ENCODE measurements at places on chromosomes 5 and 9.
A peak's percentile ranks its signal among the peaks of the same experiment; 100 is the strongest.

DNA sequence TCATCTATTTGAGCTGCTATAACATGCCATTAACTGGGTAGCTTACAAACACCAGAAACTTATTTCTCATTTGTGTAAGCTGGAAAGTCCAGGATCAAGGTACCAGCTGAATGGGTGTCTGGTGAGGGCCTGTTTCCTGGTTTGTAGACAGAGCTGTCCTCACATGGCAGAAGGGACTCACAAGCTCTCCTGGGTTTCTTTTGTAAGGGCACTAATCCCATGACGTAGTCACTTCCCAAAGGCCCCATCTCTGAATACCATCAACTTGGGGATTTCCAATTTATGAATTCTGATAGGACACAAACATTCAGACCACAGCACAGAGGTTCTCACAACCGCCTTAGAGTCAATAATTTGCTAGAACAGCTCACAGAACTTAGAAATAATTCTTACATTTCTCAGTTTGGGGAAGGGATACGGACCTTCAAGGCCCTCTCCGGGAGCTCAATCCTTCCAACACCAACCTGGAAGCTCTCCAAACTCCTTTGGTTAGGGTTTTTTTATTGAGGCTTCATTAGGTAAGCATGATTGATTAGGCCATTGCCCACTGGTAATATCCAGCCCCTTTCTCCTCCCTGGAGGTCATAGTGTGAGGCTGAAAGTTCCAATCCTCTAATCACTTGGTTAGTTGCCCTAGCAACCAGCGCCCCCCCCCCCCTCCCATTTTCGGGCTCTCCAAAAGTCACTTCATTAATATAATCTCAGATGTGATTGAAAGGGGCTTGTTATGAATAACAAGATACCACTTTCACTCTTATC is 7.6 kb upstream of the DNAJA1 start:
- no peak for DNase-seq

DNA sequence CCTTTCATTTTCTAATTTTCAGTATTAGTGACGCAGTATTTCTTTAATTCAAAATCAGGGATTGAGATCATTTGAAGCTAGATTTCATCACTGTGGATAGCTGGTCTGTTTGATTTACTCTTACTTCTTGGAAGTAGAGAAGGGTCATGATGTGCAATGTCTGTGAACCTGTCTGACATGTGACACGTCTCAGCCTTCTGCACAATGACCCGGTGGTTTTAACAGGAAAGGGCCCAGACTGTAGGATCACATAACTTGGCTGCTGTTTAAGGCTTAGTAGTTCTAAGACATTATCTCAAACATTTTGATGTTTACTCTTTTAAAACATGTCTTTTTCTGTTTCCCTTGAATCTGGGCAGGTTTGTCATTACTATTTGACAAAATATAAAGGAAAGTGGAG is 823.3 kb upstream of the NUDT12 start:
- DNase-seq: no peak

DNA sequence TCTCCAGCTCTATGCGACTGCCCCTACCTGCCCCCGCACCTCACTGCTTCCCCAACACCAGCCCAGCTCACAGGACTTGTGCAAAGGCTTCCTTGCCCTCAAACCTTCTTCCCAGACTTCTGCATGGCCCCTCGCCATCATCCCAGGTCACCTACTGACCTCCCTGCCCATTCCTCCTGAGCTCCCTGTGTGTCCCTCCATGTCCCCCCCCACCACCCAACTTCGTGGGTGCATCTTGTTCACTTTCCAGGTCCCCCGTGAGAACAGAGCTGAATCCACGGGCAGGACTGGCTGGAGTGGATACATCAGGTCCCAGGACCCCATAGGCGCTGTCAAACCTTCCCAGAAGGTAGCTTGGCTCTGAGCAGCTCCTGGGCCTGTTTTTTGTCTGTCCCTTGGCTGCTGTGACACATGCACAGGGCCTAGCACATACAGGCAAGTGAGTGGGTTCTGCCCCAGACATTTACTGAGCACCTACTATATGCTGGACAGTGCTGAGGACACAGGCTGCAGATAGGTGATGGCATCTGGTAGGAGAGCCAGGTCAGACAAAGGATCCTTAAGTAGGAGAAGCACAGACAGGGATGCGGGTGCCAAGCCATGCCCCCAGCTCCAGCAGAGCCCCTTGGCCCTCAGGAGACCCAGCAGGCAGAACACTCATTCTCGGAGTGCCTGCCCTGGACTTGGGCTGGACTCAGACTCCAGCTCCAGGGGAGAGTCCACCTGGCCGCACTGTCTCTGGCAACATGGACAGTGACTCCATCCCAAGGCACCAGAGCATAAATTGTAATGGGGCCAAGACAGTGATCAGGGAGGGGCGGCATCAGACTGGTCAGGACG is 15.0 kb downstream of the NINJ1 start:
- DNase-seq: no peak

- no peak for DNase-seq
These were observed 28.3 kb upstream of the UHRF2 start for GRCh38 chr9:6384732-6385131.

DNA sequence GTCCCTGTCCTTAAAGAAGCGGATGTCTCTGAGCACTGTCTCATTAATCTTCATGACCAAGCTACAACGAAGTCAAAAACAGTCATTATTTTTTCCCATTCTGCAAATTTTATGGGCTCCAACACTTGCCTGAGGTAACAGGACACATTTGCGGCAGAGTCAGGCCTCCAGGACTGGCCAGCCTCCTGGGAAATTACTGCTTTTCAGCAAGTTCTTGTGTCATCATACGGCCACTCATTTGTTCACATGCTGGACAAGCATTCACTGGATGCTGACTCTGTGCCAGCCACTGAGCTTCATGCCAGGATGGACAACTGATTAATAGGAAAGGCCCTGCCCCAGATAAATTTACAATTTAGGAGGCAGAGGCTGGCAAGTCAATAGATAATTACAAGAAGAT is 305.7 kb downstream of the ACTL7B start:
- DNase-seq: no peak

GRCh38 chr5:31404325-31404724 is 127.6 kb downstream of the DROSHA start:
- no peak for DNase-seq

- DNase-seq: peak; percentile 3
These were observed 363.9 kb upstream of the SEMA6A start for GRCh38 chr5:116938488-116938887.

DNA sequence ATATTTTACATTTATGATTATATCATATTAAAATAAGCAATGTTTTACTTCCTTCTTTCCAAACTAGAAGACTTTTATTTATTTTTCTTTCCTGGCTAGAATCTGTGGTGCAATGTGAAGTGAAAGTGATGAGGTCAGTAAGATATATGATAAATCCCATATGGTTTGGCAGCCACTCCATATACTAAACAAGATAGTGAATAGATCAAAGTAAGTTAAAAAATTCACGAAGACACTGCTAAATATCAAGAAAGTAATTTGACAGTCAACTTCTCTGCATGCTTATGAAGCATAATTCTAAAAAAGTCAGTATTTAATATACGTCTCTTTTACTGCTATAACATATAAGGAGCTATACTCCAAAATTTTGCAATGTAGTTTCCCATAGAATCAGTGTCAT is 972.8 kb downstream of the DTWD2 start:
- no peak for DNase-seq

GRCh38 chr5:1881098-1881572 is 1.6 kb downstream of the IRX4 start:
- no peak for DNase-seq

- DNase-seq: no peak
These were observed 133.9 kb upstream of the FBN2 start for GRCh38 chr5:128671943-128672342.

- DNase-seq: peak; percentile 45
These were observed 337.1 kb downstream of the GADD45G start for GRCh38 chr9:89941875-89942274.

- DNase-seq: no peak
These were observed 616.3 kb downstream of the EBF1 start for GRCh38 chr5:158483281-158483860.

DNA sequence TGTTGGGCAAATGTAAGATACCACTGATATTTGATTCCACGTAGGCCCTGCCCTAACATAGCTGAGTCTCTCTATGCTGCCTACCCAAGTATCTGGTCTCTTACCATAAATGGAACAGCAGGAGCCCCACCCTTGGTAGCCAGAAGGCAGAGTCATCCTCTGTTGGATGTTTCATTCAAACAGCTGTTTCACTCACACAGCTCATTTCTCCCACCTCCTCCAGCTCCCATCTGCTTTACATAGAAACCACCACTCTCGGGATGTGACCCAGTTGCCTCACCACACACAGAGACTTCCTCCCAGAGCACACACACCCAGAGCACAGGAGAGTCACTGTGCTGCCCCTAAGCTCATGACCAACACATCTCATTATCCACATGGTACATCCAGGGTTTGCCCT is 165.3 kb downstream of the TMEM167A start:
- no peak for DNase-seq

DNA sequence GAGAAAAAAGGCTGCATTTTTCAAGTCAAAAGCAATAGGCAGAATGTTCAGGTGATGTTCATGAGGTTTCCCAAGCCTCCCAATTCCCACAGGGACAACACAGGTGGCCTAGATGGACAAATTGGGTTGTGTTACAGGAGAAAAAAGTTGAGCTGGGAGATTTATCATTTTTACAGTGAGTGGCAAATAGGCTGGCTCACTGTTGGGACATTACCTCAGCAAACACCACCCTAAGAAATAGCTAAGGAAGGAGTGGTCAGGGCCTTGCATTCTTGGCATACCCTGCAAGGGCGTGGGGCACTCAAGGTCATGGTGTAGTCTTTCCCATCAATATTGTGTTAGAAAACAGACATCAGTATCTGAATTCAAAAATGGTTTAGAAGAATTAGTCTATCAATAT is 23.3 kb upstream of the CPLANE1 start:
- DNase-seq: no peak

DNA sequence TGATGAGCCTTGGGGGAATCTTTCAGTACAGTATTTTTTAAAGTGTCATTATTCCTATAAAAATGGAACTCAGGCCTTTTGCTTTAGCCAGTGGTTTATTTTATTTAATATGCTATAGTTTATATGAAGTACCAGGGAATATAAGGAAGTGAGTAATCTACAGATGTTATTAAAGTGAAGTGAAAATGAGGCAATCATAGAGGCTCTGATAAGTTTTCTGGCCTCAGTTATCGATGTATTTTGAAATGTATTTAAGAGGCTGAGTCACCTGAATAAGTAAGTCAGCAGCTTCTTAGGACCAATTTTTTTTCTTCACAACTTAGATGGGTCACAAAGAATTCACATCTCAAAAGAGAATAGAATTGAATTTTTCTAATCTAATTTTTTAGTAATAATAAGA is 829.0 kb downstream of the DNAH5 start:
- no peak for DNase-seq

DNA sequence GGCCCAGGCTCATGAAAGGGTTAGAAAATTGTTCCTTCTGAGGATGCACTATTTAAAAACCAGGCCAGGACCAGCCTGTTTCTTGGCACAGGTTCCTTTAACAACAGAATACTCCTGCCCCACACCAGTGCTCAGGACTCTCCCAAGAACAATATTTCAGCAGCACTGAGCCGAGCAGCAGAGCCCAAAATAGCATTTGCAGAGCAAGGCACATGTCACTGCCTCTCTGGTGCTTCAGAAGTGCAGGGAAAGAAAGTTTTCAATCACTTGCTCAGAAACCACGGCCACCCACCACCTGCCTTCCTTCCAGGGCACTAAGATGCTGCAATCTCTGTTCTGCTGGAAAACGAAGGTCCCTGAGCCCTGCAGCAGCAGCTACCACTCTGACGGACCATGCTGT is 77.6 kb downstream of the SIL1 start:
- no peak for DNase-seq

- DNase-seq: no peak
These were observed 38.3 kb downstream of the NEK6 start for GRCh38 chr9:124296094-124296493.

- DNase-seq: no peak
These were observed 8.6 kb upstream of the SMIM23 start for GRCh38 chr5:171776770-171777759.

DNA sequence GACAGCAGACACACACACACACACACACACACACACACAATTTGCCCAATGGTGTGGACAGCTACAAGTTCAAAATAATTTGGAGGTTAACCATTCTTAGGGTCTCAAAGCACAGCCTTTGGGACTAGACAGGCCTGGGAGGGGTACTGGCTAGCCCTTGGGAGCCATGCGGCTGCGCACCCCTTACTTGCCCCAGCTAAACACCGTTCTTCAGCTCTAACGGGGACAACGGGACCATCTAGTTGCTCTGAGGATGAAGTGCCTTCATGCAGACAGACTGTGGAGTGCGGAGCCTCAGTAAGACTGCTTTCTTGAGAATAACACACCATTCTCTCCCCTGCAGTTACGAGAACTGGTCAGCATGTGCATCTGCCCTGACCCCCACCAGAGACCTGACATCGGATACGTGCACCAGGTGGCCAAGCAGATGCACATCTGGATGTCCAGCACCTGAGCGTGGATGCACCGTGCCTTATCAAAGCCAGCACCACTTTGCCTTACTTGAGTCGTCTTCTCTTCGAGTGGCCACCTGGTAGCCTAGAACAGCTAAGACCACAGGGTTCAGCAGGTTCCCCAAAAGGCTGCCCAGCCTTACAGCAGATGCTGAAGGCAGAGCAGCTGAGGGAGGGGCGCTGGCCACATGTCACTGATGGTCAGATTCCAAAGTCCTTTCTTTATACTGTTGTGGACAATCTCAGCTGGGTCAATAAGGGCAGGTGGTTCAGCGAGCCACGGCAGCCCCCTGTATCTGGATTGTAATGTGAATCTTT is 64.6 kb downstream of the PSMB7 start:
- no peak for DNase-seq

- no peak for DNase-seq
These were observed 72.5 kb downstream of the AP3B1 start for GRCh38 chr5:78221964-78222451.

- no peak for DNase-seq
These were observed 3.8 kb downstream of the NOL6 start for GRCh38 chr9:33469891-33470290.

GRCh38 chr5:114419067-114419388 is 57.2 kb downstream of the KCNN2 start:
- no peak for DNase-seq

DNA sequence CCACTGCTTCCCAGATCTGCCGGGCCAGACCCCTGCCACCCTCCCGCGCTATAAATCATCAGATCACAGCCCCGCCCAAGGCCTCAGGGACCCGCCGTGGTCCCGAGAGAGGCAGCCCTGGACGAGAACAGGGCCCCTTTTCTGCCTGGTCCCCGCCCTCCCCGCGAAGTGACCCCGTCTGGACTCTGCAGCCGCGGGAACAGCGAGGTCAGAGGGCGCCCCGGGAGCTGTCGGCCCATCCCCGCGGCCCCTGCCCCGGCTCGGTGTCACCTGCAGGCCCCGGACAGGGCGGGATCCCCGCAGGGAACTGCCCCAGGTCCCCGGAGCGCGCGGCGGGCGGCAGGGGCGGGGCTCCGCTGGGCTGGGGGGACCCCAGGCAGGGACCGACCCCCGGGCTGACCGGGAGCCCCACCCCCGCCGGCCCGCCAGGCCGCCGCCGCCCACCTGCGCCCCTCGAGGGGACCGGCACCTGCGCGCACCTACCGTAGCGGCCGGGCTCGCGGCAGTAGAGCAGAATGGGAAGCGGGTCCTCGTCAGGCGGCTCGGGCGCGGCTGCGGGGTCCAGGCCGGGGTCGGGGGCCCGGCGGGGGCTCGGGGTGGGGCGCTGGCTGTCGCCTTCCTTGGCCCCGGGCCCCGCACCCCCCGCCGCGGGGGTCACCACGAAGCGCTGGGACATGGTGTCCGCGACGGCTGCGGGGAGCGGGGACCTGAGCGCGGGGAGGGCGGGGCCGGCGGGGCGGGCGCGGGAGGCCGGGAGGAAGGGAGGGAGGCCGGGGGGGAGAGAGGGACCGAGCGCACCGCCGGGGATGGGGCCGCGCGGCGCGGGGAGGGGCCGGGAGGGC is 43.5 kb upstream of the SLC12A7 start:
- no peak for DNase-seq

- no peak for DNase-seq
These were observed 464.5 kb downstream of the ICE1 start for GRCh38 chr5:5886812-5887486.

Data from NCI-H187 treated with DMSO at 0.1 percent for 48 hours (cell line).